ENCODE measurements at places on chromosomes 16 and 17. TPM values are rescaled to one million over a fixed set of nuclear protein-coding genes. Genes with fewer than 3 reads are reported as not detected.

- no peak for DNase-seq
These were observed 230.4 kb downstream of the CPPED1 start for GRCh38 chr16:12573300-12573699.

GRCh38 chr16:80586476-80586875 lies 45.7 kb downstream of the DYNLRB2 start:
- no peak for DNase-seq

DNA sequence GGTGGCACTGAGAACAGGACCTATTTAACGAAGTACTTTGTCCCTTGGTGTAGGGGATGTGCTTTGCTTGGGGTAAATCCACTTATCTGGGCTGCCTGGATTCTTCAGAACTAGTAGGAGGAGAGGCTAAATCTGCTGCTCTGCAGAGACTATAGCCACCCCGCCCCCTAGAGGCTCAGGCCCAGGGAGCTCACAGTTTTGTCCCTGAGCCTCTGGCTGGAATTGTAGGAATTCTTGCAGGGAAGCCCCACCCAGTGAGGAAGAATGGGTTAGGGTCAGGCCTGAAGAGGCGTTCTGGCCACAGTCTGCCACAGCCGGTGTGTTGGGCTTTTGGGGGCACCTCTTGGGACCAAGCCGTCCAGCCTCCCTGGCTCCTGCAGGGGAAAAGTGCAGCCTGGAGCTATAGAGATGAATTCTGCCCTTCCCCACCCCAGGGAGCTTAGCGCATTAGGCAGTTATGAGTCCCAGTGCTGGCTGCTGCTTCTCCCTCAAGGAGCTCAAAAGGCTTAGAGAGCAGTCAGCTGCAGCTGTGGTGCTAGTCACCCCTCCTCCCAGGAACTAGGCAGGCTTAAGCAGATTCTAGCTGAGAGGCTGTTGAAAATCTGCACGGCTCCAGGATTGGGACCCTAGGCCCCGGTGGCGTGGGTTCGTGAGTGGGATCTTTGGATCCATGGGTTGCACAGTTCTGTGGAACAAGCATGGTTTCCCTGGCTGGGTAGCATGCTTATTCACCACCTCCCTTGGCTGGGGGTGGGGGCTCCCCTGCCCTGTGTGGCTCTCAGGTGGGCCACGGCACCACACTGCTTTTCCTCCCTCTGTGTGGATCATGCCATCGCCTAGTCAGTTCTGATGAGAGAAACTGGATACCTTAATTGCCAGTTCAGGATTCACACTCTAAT lies 237.4 kb upstream of the TOM1L1 start:
- DNase-seq = no peak

DNA sequence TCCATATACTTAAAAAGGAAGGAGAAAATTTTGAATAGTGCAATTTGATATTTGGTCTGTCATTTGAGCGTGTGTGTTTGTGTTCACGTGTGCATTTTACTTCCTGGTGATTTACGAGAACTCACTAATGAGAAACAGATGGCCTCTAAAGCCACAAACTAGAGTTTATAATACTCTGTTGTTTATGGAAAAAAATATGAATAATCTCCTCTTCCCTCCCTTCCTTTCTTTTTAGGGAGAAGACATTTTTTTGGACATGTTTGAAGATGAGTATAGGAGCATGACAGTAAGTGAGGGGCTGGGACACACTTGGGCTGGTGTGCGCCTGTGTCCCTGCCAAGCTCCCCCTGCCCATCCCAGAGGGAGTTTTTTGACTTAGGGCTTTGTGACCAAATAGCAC lies 102.7 kb downstream of the CLEC16A start:
- peak; percentile 58 for DNase-seq

- no peak for DNase-seq
These were observed 553 bp upstream of the RAB11FIP4 start for GRCh38 chr17:31390748-31391495.

DNA sequence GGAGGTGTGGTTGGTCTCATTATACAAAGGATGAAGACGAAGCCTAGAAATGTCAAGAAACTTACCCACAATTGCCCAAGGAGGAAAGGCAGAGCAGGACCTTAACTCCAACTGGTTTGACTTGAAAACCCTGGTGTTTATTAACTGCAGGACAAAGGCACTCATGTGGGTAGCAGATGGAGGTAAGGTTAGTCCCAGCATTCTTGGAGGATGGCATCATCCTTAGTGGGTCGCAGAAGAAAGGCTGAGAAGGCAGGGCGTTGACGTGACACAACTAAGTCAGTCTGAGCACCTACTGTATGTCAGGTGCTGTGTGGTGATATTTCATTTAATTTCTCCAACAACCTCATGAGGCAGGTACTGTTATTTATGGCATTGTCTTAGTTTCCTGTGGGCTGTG lies 101.3 kb downstream of the HAPSTR1 start:
- peak; percentile 33 for DNase-seq

DNA sequence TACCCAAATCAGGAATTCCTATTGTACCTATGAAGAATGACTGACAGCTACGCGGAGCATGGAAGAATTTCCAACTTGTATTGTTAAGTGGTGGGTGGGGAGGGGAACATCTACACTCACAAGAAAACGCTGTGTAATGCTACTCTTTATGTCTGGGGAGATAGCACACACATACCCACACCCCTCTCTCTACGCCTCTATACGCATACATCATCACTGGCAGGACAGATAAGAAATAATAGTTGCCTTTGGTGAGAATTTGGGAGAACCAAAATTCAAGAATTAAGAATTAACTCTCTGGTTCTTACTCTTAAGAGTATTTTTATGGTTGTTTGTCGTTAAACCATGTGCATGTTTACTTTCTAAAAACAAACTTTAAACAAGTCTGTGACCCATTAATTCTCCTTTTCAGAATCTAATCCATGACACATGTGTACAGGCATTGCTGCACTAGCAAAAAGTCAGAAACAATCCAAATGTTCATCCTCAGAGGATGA lies 33.9 kb downstream of the CREBBP start:
- DNase-seq = no peak

- no peak for DNase-seq
These were observed 41.2 kb downstream of the TTC19 start for GRCh38 chr17:16040710-16041251.

DNA sequence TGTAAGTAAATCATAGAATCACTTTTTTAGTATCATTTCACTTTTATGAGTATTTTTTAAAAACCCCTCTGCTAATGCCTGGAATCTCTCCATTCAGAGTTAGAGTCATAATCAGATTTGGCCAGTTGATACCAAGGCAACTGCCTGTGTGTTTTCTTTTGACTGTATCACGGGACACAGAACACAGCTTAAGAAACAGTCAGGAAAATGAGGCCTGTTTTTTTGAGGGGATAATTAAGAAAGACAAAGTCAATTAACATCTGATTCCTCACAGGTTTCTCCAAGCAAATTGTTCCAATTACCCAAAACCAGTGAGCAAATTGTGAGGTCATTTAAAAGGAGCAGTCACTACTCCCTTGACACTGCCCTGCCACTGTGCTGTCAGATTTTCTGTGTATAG lies 944.5 kb upstream of the SOX9 start:
- no peak for DNase-seq

GRCh38 chr17:80456465-80457235 lies 19.8 kb downstream of the NPTX1 start:
- no peak for DNase-seq

DNA sequence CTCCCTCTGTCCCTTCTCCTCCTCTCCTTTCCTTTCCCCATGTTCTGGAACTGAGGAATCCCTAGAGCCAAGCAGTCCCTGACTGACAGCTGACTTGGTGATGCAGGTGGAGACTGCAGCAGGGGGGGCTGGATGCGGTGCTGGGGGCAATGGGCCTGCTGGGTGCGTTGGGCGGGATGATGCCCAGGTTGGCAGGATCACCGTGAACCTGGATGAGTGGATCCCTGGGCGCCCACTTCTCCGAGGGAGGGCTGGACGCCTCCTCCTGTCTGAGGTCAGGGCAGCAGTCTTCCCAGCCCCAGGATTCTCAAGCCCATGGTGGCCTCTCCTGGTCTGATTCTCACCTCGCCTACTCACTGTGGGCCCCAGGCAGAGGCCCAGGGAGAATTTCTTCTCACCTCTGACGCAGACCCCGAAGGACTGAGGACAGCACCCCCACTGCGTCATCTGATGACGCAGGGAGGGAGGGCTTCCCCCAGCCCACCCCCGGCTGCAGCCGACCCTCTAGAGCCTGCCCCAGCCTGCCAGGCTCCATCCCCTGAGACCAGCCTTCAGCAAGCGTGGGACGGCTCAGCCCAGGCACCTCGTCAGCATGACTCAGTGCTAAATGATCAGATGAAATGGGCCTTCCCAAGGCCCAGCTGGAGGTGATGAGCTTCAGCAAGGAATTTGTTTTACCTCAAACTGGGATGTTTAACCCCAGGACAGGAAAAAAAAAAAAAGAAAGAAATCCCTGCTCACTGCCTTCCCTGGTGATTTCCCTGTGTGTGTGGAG lies 188.0 kb upstream of the TNRC6C start:
- DNase-seq = peak; percentile 86

DNA sequence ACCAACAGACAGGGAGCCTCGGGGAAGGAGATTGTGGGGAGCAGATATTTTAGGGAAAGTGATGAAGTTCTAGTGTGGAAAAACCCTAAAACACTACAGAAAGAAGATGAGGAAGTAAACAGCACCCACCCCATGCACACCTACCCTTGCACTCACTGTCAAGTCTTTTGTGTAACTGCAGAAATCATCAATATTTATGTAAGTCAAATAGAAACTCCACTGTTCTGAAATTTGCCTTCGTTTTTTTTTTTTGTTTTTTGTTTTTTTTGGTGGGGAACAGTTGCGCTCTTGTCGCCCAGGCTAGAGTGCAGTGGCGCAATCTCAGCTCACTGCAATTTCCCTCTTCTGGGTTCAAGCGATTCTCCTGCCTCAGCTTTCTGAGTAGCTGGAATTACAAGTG lies 273.4 kb downstream of the CPPED1 start:
- no peak for DNase-seq

Gene ZFHX3
- total RNA-seq = 0.68 TPM

Gene FBXL16
- total RNA-seq = 1.0 TPM

Gene DPEP1
- total RNA-seq = not detected

Gene HS3ST3B1
- 9.7 TPM for total RNA-seq
